ENCODE measurements at places on chromosomes 3 and 15. TPM values are rescaled to one million over a fixed set of nuclear protein-coding genes. Genes with fewer than 3 reads are reported as not detected.
A peak's percentile ranks its signal among the peaks of the same experiment; 100 is the strongest.

DNA sequence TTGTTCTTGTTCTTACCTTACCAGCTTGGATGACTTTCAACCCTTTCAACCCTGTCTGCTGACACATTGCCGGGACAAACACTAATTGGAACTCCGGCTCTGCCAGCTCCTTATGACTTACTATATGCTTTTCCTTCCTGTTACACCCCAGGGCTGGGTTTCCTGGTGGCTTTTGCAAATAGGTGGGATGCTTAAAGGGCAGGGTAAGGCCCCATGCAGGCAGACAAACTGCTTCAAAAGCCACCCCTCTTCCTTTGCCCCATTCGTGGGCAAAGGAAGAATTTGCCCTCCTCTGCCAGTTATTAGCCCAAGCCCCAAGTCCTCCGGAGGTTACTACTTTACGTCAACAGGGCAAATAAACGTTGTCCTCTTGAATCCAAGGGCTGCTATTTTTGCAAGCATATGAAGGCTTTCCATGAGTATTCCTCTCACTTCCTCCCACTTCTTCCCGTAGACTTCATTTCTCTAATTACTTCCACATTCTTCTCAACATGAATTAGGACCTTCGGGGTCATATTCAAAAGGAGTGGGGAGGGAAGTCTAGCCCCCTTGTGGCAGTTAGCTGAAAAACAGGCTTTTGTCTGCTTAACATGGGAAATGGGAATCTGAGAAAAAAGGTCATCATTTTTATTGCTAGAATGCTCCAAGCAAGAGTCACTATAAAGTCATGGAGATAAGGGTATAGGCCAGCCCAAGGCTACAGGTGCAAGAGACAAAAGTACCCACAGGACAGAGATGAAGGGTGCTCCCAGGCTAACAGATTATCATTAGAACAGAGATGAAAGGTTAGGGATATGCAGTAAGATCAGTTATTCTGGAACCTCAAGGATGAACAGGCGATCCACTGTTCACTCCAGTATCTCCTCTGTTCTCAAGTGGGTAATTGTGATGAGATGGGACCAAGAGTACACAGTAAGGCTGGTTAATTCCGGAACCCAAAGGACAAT is 56.3 kb upstream of the FSTL1 start:
- peak; percentile 56 for DNase-seq
- no peaks in the 10 kb centered on the region for H3K36me3 ChIP-seq
- no peaks in the 10 kb centered on the region for H3K27me3 ChIP-seq
- no peak overlapping the region for H3K27ac ChIP-seq
- H3K4me1 ChIP-seq: peaks cover 17% of the 10 kb centered on the region
- H3K4me3 ChIP-seq: no peak overlapping the region

DNA sequence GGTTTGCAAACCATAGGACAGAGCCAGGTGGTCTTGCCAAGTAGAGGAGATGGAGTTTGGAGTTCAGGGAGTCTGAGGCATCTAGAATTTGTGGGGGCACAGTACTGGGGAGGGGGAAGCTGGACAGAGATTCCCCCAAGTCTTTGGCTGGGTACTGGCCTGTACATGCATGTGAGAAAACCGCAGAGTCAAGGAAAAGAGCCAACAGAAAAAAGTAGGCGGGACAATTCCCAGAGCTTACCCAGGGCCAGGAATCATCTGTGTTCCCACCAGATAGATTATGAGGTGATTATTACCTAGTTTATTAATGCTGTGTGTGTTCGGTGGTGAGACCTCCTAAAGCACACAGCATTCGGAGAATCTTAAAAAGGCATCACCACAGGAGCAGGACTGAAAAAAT is 11.3 kb downstream of the LYSMD4 start:
- H3K27me3 ChIP-seq: no peaks in the 10 kb centered on the region
- no peak for DNase-seq
- H3K36me3 ChIP-seq: peaks cover 8% of the 10 kb centered on the region
- no peak overlapping the region for H3K4me3 ChIP-seq
- peaks cover 1% of the 10 kb centered on the region for H3K4me1 ChIP-seq

DNA sequence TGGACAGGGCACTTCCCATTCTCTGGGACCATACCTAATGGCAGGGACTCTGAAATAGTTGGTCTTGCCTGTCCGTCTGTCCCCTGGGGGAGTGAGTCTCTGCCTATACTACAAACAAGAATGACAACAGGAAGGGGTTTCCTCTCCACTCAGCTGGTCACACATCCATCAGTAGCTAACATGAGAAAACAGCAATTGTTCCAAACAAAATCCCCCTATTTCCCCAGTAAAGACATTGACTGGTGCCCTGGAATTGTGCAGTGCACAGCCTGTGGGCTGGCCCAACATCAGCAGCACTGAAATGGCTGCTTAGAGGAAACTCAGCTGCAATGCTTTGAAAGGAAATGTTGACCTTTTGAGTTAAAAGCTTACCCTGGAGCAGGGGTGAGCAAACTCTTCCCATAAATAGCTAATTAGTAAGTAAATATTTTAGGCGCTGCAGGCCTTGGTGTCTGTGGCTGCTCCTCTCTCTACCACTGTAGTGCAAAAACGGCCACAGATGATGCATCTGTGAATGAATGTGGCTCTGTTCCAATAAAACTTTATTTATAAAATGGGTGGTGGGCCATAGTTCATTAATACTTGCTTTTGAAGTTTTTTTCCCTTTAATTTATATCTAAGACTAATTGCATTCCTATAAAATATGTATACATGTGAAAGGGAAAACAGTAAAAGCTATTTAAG is 174.3 kb downstream of the KLF13 start:
- peak overlapping the region; percentile 8 for H3K27ac ChIP-seq
- no peak for DNase-seq
- no peak overlapping the region for H3K4me3 ChIP-seq
- no peaks in the 10 kb centered on the region for H3K27me3 ChIP-seq
- H3K4me1 ChIP-seq: no peaks in the 10 kb centered on the region

The LRRC2 gene
- total RNA-seq: 3.1 TPM

The LYZL4 gene
- not detected for total RNA-seq

The SATB1 gene
- 116 TPM for total RNA-seq

Data from lung (tissue), 17 donors.